NCI-H524 treated with DMSO at 0.1 percent for 48 hours (cell line): ENCODE measurements at places on chromosomes 16 and 17.

- DNase-seq: no peak
These were observed 93.5 kb downstream of the CRISPLD2 start for GRCh38 chr16:84913315-84913714.

DNA sequence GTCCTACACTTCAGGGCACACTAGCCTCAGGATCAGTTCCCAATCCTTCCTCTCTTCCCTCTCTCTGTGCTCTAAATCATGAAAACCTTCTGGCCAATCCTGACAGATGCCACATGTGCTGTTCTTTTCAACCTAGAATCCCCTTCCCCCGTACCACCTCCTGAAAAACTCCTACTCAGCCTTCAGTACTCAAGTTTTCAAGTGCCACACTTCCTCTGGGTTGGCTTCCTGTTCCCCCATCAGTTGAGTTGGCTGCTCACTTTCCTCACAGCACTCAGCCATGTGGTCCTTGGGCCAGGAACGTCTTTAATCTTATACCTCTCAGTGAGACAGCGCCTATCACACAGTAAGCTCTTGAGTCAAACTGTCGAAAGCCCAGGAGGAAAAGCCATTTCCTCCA, 3.3 kb downstream of the ASPHD1 start:
- no peak for DNase-seq

- DNase-seq: no peak
These were observed 15.2 kb downstream of the CNGB1 start for GRCh38 chr16:57955572-57956188.

GRCh38 chr17:44769230-44769629, 10.4 kb downstream of the ADAM11 start:
- DNase-seq: no peak

DNA sequence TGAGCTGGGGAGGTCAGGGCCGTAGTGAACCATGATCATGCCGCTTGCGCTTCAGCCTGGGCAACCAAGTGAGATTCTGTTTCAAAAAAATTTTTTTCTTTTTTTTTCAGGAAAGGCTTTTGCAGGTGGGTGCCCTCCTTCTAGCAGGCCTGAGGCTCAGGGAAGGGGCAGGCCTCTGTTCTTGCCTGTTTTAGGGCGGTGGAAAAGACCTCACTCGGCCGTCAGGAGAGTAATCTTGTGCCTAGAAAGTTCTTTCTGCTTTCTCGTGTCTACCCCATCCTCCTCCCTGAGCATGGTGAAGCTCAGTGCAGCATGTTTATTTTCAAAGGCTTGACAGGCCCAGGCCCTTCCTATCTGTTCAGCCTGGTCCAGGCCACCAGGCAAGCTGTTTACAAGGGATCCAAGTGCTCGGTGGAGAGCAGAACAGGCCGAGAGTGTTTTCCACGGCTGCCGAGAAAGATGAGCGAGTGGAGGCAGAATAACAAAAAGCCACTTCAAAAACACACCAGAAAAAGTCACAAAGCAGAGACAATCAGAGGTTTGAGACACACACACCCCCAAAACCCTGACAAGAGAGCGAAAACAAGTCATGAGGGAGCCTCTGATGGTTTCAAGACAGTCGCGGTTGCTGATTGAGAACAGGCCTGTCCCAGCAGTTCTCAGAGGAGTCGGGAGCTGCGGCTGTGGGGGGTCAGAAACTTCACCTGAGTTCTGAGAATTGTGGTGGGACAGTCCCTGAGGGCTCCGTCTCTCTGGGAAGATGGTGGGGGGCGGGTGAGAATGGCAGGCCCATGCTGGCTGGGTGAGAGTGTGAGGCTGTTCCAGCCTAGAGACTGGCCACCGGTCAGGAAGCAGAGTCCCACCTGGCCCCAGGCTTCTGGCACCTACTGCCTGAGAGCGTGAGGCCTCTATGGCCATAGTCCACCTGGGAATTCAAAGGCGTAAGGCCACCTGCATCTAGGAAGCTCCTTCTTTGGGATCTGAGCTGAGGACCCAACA, 37.5 kb upstream of the CCR7 start:
- DNase-seq: no peak

DNA sequence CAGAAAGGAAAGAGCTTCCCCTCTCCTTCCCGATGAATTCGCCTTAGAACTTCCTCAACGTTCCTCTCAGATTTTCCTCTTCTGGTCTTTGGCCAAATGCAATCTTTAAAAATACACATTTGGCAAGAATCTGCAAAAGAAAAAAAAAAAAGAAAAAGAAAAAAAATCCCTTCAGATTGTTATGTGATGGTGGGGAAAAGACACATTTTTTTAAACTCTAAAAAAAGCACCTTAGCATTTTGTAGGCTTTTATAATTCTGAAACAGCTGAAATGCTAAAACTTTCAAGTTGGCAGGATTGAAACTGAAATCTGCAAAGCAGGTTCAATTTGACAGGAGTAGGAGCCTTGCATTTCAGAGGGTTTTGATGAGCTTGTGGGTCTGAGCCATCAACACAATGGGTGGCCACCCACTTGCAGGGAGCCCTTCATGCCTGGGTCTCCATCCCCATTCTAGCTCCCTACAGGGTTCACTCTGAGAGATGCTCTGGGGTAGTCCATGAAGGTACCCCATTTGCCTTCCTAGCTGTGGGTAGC, 33.1 kb downstream of the CACNG3 start:
- DNase-seq: no peak

GRCh38 chr16:89347807-89348206, 130.3 kb downstream of the ZNF778 start:
- no peak for DNase-seq

DNA sequence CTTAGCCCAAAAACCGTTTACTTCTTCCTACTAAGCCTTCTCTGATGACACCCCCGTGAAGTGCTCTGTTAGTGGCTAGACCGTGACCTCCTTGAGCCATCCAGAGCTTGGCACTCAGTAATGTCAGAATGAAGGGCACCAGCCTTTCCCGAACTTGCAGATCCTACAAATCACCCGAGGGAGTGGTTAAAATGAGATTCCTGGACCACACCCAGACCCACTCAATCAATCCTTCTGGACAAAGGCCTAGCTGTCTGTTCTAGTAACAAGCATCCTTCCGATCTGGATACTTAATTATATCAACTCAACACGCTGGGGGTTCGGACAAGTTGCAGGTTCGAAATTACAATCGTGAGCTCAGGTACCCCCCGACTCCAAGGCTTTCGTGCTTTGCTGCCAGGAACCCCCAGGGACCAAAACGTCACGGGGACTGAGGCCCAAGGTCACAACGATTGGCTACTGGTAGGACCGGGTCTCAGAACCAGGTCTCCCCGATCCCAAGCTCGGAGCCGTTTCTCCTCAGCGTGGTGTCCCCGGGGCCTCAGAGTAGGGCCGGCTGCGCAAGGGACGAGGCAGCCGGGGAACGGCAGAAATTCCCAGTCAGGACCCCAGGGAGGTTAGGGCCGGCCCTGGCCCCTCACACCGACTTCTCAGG, 527 bp downstream of the CIAPIN1 start:
- DNase-seq: no peak

DNA sequence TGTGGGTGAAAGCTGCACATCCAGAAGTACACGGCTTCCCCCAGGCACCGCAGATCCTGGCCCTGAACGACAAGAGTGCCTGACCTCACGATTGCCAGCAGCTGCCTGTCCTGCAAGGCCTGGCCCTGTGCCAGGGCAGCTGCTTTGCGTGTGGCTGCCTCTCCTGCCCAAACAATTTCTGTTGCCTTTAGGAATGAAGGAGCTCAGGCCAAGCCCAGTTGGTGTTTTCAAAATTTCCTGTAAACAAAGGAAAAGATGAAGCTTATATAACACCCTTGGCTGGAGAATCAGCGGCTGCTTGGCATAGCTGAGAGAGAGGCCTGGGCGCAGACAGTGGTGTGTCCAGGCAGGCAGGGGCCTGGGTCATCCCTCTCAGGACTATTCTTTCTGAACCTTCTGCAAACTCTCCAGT, 11.7 kb upstream of the SLC47A2 start:
- peak; percentile 19 for DNase-seq

- peak; percentile 78 for DNase-seq
These were observed 6.8 kb upstream of the MEAK7 start for GRCh38 chr16:84511180-84511800.

GRCh38 chr16:16850274-16850673, 471.3 kb downstream of the NPIPA7 start:
- DNase-seq: no peak

DNA sequence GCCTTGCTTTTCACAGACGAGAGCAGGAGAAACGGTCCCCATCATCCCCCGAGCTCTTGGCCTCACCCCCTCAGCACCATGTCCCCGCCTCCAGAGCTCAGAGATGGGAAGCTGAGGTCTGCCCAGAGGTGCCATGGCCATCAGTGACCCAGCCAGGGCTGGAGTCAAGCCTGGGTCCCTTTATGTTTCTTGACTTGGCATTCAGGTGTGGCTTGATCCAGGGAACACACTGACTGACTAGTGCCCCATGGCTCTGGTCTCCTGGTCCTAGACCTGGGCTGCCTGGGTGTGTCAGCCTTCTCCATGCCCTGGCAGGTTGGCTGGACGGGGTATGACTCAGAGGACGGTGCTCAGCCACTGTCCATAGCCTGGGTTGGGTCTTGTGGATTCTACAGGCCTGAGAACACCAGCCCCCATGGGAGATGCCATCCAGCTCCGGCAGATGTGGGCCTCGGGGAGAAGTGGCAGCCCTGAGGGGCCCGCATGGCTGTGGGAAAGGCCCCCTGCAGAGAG, 54.2 kb downstream of the ZFPM1 start:
- no peak for DNase-seq

DNA sequence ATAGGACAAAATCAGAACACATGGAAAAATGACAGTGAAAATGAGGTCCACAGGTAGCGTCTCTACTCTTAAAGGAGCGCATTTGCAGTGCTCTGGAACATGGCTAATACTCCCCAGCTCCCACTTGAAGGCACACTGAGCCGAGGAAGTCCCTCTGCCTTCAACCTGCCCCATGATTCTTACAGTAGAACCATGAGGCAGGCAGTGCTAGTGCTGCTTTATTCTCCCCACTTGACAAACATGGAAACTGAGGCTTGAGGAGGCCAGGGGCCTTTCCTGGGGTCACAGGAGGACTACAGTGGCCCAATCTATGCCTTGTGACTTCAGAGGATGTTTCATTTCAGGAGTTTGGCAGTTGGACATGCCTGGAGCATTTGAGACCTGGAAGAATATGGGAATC, 244.1 kb upstream of the MAF start:
- no peak for DNase-seq

DNA sequence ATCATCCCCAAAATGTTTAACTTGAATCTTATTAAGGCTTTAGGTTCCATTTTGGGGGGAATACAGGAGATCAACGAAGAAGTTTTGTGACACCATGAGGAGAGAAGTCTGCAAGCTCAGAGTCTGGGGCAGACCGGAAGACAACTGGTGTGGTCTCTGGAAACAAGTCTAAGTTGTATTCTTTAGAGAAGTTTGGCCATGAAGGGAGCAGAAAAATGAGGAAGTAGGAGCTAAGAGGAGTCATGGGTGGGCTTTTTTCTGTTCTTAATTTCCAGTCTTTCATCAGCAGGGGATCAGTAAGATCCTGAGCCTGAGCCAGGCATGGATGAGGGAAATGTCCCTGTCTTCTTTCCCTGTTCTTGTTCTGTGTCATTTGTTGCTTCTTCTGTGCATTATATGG, 35.8 kb upstream of the NF1 start:
- no peak for DNase-seq

DNA sequence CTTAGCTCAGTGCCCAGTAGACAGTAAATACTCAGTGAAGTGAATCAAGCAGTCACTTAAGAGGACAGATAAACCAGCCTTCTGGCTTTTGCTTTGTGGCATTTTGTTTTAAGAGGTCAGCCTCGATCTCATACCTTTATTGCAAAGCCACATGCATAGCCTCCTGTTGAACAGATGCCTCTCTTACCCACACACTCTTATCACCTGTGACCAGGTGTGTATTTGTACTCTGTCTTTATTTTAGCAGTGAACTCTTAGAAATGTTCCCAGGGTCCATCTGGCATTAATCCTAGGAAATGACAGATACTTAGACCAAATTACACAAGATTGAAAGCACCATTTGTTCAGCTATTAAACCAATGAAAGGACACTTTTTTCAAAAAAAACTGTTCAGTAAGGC, 1426.5 kb downstream of the CDH11 start:
- peak; percentile 92 for DNase-seq

GRCh38 chr17:50304781-50305404, 30.6 kb downstream of the TMEM92 start:
- DNase-seq: no peak

- DNase-seq: no peak
These were observed 265.8 kb upstream of the SOX9 start for GRCh38 chr17:71855010-71855409.

- no peak for DNase-seq
These were observed 214.0 kb upstream of the MPHOSPH6 start for GRCh38 chr16:82384017-82384416.
